Upper lobe of left lung (tissue), 6 donors: ENCODE measurements at places on chromosomes 7 and 10. TPM values are rescaled to one million over a fixed set of nuclear protein-coding genes. Genes with fewer than 3 reads are reported as not detected.

DNA sequence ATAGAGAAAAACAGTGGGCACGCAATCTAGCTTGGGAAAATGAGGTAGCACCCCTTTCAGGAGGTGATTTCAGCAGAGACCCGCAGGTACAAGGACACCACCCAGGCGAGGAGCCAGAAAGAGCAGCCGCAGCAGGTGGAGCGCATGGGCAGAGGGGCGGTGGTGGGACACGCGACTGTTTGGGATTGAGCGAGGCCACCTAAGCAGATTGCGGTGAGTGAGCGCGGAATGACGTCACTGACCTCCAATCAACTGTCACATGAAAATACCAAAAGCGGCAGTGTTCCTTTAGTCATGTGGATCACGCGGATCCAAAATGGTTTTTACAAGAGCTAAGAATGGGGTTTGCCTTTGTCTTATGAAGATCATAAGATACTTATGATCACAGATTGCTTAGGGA, 40.2 kb upstream of the SLC26A3 start:
- peak; percentile 38 for DNase-seq

DNA sequence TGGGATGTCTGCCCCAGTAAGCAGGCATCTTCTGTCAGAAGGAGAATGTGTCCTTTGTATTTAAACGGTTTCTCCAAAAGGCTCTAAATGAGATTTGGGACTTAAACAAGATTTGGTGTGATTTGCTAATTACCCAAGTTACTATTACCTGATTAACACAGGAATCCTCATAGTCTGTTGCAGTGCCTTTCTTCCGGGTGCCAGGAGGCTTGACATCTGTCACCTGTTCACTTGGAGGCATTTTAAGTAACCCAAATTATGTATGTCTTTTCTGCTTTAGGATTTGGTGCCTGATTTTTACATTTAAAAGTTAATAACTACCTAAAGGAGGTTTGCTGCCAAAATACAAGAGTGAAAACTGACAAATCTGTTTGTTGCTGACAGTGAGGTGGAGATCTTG, 587.9 kb upstream of the GALNT17 start:
- no peak for DNase-seq

DNA sequence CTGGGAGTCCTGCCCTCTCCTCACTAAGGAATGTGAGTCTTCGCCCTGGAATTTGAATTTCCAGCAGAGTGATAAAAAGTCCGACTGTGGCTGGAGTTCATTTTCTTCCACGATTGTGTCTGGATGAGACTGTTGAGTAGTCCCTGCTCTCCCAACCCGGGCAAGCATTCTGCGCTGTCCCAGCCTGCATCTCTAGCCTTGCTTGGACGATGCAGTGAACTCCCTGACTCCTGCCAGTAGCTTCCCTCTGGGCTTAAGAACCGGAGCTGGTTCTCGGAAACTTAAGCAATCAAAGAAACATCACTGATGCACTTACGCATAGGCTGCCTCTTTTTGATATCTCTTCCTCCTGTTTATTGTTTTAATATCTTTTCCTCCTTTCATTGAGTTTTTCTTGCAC, 116.0 kb upstream of the FZD8 start:
- no peak for DNase-seq

GRCh38 chr7:81005254-81005653, 86.4 kb upstream of the SEMA3C start:
- no peak for DNase-seq

DNA sequence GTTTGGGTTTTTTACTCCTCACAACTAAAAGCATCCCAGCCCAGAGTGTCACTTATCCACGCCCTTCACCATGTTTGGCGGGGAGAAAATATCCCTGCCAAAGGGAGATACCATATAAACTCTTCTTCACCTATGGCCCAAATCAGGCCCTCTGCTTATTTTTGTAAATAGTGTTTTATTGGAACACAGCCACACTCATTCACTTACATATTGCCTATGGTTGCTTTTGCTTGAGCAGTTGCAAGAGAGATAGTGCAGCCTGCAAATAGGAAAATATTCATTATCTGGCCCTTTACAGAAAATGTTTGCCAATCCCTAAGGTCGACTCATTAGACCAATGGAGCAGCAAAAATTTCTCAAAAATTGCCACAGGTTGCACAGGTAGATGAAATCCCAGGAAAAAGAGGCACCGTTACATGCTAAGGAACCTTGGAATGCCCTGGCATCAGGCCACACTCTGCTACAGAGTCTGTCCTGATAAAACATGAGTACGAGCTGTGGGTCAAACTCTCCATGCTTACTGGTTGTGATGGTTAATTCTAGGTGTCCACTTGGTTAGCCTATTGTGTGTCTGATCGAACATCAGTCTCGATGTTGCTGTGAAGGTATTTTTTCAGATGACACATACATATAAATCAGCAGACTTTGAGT, 7.9 kb upstream of the RASSF4 start:
- no peak for DNase-seq

DNA sequence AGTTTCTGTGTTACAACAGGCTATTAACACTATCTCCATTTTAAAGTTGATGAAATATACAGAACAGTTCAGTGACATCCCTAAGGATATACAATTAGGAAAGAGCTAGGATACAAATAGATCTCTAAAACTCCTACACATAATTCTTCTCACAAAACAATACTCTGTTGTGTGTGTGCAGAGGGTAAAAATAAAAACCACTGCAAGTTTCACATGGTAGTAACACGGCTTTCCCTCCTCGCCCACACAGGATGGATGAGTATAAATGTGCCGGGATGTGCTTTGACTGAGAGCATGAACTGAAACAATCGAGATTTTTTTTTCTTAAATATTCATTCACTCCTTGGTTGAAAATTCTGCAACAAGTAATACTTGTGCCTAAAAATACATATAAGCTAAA, 131.5 kb upstream of the C1QL3 start:
- no peak for DNase-seq

PCDH15 gene
- 0.97 TPM for total RNA-seq

OGDHL gene
- not detected for total RNA-seq
